ENCODE measurements at places on chromosomes 4 and X.

DNA sequence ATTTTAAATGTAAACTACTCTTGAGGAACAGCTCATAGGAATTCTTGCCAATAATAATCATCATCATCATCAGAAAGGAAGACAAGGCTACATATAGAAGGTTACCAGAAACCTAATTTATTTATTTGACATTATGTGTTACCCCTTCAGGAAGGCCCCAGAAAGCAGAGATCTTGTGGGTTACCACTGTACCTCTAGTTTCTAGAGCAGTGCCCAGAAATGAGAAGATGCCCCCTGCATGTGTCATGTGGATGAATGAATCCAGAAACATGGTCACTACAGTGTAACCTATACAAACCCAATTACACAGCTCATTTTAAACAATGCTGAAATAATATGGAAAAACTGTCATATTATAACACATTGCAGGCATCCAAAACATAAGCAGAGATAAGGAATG is 70.4 kb downstream of the ARAP2 start:
- no peak for DNase-seq

DNA sequence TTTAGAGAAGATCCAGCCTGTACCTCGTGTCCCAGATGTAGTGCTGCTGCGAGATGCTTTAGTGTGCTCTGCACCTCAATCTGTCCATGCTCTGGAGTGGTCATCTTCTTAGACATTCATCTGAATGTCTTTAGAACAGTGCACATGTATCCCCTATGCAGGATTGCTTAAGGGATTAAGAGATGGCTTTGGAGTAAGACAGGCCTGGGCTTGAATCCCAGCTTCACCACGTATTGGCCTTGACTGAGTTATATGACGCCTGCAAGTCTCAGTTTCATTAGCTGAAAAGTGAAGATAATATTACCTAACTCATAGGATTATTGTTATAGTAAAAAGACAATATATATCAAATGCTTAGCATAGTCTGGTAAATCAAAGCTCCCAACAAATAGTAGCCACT is 98.3 kb downstream of the NFKB1 start:
- no peak for DNase-seq

DNA sequence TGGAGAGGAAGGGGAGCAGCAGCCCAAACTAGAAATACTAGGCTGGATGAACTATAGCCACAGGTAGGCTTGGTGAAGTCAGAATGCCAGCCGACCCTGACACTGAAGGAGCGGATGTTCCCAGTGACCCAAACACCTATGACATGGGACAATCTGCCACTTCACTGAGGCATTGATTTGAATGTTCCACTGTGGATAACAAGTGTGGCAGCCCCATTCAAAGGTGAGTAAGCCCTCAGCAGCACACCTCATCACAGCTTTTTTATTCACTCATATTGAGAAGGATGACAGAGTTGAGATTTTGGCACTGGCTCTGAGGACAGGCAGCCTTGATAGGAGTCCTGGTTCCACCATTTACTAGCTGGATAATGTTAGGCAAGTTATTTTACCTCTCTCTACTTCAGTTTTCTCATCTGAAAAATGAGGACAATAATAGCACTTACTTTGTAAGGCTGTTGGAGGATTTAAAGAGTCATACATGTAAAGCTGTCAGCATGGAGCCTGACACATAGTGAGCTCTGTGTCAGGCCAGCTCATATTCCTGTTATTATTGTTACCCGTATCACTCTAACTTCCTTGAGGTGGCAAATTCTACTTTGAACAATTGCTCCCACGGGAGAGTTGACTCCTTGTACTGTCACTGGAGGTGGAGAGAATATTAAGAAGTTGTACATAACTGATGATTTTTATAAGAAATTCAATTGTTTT is 114.6 kb downstream of the RASL11B start:
- DNase-seq, result no peak

DNA sequence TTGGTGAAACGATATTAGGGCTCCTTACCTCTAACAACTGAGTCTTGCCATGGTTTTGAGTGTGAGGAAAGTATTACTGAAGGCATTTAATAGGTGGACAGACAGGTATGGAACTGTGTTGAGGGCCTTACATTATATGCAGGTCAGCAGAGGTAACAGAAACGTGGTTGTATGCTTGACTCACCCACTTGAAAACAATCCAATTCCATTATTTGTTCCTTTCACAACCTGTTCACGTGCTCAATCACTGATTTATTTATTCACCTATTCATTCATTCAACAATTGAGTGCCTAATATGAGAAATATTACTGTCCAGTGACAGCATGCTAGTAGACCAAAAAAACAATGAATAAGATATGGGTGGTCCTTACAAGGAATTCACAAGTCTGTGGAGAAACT is 33.3 kb upstream of the PPARGC1A start:
- no peak for DNase-seq

DNA sequence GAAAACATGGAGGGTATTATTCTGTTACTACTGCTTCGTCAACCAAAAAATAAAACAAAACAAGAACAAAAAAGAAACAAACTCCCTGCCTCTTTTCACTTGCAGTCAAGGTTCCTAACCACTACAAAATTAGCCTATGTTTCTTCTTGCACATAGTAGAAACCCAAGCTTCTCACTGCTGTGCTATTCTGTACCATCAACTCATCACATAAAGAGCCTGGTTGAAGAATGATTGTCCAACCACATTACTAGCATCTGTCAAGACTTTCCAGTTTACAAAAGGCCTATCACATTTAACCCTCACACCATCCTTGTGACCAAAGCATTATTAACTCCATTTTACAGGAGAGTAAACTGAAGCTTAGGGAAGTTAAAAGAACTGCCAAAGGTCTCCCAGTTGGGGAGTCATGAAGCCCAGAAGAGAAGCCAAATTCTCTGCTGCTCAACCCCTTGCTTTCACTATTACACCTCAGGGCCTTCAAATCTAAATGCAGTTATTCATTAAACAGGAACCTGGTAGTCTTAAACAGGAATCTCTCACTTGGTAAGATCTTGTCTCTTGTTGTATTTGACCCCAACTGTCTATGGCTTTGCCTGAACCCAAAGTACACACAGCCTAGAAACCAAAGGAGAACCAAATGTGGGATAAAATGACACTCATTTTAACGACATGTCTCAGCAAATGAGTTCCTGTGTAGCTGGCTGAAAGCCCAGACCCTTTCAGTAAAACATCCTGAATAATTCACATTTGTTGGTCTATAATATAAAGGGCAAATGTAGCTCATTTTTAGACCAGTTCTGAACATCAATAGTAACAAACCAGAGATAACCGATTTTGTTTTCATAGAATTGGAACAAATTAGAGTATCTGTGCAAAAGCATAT is 8.6 kb downstream of the F9 start:
- no peak for DNase-seq

DNA sequence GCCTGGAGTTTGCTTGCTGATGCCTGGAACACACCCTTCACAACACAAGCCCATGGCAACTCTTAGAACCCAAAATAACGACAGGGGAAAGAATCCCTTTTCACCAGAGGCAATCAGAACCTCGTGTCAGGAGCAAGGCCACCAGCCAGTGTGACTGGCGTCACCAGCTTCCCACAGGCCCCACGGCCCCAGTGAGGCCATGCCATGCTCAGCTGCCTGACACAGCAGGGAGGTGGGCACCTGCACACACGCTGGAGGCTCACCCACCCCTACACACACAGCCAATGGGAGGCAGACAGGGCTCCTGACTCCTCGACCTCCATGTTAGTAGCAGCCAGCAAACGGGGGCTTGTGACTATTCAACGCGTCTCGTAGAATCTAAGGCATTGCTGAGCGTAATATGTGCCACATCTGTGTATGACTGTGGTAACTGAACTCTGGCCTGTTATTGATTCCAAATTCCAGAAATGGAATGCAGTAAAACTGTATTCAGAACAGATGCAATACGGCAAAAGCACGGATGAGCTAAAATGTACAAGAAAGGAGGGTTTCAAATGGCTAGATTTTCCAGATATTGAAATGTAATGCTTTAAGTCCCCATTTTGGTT is 28.5 kb downstream of the RNF212 start:
- peak; percentile 13 for DNase-seq

DNA sequence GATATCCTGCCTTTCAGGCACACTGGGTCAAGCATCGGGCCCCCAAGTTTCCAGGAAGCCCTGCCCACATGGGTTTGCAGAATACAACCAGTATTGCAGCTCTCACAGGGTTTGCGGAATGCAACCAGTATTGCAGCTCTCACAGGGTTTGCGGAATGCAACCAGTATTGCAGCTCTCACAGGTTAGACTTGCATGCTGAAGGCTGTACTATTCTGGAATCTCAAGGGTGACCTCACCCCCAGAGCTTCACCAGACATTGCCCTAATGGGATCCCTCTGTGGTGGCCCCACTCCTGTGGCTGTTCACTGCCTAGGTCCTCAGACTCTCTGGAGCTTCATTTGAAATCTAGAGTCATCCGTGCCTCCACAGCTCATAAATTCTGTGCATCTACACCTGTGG is 640.7 kb upstream of the ATOH1 start:
- no peak for DNase-seq

- no peak for DNase-seq
Observed at GRCh38 chrX:34918856-34919255, 23.7 kb upstream of the FAM47B start.

DNA sequence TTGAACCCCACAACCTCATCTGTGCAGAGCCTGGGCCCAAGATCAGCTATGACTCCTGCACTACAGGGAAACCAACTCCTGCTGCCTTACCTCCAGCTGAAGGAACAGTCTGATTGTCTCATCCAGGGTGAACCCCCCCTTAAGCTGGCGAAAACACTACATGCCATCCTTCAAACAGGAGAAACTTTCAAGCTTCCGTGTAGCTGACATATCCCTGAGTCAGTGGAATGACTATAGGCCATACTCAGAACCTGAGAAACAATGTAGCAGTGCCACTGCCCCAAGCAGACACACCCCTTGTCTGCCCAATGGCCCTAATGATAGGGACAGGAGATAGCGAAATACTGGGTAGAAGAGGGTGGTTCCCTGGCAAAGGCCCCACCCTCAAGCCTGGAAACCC is 213.6 kb upstream of the PGRMC2 start:
- DNase-seq, result no peak

DNA sequence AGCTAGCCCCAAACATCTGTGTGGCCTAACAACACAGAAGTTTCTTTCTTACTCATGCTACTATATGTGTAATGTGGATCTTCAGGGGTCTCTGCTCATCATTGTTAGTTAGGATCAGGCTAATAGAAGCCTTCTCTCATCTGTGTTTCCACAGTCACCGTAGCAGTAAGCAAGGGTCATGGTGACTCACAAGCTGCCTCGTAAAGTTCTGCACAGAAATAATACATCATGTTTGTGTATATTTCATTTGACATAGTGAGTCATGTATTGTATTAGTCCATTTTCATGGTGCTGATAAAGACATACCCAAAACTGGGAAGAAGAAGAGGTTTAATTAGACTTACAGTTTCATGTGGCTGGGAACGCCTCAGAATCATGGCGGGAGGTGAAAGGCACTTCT is 38.7 kb downstream of the SLC4A4 start:
- no peak for DNase-seq

DNA sequence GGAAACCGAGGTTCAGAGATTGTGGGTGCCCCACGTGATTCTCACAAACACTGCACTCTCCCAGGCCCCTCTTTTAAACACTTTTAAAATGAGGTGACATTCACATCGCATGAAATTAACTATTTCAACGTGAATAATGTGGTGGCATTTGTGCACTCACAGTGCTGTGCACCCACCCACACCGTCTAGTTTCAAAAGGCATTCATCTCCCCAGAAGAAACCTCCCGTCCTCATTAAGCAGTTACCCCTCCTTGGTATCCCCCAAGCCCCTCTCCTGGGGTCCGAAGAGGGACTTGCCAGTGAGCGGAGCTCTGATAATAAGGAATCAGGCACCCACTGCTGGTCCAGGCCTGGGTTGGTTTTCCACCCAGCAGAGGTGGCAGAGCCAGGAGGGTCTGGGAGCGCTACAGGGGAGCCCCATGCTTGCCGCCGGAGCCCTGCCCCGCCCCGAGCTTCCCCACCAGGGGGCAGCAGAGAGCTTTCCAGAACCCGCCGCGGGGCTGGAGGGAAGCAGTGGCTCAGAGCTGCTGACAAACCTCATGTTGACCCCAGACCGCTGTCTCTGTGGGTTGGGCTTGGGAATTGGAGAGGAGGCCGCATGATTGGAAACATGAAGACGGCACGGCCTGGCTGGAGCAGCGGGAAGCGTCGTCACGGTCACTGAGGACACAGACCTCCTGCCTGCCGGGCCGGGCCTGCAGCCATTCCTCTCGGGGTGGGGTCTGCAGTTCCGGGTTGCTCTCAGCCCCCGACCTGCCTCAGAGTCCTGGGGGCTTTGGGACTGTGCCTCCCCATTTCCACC is 27.5 kb upstream of the HTRA3 start:
- DNase-seq, result peak; percentile 79

- DNase-seq, result no peak
Observed at GRCh38 chrX:55874807-55875206, 157.3 kb downstream of the RRAGB start.

GRCh38 chr4:125832161-125832560 is 517.4 kb downstream of the FAT4 start:
- no peak for DNase-seq

- DNase-seq, result no peak
Observed at GRCh38 chrX:9878146-9878820, 88.9 kb upstream of the CLDN34 start.

DNA sequence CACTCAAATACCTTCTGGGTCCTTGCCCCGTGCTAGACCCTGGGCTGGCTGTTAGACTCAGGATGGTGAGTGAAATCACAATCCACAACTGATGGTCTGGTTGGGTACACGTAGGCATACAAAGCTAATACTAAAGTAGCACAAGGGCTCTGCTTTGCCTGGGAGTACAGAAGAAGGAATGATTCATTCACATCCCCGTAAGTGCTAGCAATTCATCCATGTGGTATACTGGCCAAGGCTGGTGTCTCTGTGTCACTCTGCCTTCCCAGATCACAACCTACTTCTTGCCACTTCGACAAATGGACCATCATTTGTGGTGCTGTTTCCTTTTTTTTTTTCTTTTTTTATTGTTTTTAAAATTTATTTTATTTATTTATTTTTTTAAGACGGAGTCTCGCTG is 19.7 kb upstream of the RBM47 start:
- no peak for DNase-seq

DNA sequence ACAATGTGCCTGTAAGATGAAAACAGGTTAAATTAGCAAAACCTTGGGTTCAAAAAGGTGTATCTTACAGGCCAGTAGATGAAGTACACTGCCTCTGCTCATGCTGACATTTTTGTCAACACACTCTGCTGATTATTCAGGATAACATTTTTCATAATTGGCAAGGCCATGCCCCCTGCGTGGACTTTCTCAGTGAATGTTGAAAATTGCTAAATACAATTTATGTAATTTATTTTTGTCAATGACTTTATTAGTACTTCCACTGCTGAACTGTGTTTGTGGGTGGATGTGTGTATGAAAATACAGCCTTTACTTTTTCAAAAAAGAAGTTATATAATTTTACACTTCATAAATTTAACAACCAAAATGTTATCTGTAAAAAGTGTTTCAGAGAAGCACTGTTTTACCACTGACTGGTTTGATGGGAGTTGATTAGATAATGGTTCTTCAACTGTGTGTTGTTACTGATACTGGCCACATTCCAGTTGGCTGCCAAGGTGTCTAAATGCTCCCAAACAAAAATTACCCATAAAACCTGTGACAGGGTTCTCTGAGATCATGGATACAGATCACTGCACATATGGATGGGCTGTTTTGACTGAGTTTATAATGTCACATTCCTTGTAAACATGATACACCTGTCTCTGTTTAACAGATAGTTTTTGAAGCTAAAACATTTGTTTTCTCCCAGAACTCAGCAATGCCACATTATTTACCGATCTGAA is 151.9 kb upstream of the SLC7A11 start:
- DNase-seq, result no peak

GRCh38 chr4:145740806-145741205 is 60.9 kb downstream of the C4orf51 start:
- no peak for DNase-seq

- DNase-seq, result no peak
Observed at GRCh38 chr4:128284317-128284716, 3.3 kb downstream of the PGRMC2 start.

Measured in naive thymus-derived CD4-positive, alpha-beta T cell (primary cell).